ENCODE measurements at places on chromosomes 1 and 21.
A peak's percentile ranks its signal among the peaks of the same experiment; 100 is the strongest.

DNA sequence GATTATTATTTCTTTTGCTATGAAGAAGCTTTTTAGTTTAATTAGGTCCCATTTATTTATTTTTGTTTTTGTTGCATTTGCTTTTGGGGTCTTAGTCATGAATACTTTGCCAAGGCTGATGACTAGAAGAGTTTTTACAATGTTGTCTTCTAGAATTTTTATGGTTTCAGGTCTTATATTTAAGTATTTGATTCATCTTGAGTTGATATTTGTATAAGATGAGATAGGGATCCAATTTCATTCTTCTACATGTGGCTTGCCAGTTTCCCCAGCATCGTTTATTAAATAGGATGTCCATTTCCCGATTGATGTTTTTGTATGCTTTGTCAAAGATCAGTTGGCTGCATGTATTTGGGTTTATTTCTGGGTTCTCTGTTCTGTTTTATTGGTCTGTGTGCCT, 8.5 kb upstream of the ACBD6 start:
- no peak for DNase-seq

DNA sequence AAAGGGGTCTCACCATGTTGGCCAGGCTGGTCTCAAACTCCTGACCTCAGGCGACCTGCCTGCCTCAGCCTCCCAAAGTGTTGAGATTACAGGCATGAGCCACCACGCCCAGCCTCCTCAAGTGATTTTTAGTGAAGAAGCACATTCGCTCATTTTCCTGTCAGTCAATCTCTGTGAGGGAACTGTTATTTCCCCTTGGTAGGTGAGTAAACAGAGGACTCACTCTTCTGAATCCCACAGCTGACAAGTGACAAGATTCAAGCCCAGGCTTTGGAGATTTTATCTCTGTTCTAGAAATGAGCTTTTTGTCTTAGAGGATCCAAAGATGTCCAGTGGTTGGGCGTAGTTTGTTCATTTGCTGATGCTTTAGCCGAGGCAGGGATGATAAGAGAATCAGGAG, 43.9 kb upstream of the TACSTD2 start:
- DNase-seq, result no peak

DNA sequence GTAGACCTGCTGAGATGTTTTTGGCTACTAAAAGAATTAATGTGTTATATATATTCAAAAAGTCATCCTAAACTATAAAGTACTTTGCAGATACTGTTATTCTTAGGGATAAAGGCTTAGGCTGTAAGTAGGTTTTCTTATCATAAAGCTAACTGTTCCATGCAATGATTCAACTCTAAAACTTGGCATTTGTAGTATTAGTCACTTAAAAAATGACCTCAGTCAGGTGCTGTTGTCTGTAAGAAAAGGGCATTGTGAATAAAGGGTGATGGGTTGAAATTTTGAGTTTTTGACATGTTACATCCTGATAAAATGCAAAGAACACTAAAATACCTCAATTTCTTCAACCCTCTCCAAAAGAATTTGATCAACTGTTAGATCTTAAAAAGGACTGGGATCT, 32.9 kb downstream of the ADCY10 start:
- no peak for DNase-seq

DNA sequence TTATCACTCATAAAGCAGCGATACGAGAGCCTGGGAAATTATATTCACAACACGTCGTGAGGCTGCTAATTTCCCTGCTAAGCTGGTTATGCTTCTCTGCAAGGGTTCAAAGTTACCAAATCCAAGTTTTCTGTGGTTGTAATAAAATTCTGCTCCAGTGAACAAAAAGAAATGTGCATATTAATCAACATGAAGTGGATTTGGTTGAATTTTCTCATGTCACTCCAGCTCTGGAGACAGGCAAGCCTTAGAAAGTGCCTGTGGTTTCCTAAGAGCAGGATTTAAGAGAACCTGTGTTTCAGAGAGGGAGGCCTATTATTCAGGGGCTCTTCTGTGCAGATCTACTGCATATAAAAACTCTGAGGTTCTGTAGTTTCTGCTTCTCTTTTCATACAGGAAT, 87.5 kb downstream of the WLS start:
- no peak for DNase-seq

DNA sequence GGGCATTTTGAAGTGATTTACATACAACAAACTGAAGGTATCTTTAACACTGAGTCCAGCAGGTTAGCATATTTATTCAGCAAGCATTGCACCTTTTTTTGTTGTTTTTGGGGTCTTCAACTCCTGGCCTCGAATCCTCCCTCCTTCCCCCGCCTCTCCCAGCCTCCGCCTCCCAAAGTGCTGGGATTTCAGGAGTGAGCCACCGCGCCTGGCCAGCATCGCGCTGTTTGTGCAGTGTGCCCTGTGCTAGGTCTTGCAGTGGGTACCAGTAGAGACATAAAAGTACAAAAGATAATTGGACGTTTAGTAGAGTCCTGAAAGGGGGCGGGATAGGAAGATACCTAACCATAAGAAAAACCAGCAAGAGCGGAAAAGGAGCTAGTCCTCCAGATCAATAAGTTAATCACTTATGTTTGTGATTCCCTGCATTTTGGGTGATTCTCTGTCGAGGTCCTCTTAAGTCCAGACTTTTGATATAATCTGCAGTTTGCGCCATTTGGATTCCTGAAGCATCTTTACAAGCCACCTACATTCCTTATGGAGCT, 111.8 kb downstream of the OSBPL9 start:
- no peak for DNase-seq

DNA sequence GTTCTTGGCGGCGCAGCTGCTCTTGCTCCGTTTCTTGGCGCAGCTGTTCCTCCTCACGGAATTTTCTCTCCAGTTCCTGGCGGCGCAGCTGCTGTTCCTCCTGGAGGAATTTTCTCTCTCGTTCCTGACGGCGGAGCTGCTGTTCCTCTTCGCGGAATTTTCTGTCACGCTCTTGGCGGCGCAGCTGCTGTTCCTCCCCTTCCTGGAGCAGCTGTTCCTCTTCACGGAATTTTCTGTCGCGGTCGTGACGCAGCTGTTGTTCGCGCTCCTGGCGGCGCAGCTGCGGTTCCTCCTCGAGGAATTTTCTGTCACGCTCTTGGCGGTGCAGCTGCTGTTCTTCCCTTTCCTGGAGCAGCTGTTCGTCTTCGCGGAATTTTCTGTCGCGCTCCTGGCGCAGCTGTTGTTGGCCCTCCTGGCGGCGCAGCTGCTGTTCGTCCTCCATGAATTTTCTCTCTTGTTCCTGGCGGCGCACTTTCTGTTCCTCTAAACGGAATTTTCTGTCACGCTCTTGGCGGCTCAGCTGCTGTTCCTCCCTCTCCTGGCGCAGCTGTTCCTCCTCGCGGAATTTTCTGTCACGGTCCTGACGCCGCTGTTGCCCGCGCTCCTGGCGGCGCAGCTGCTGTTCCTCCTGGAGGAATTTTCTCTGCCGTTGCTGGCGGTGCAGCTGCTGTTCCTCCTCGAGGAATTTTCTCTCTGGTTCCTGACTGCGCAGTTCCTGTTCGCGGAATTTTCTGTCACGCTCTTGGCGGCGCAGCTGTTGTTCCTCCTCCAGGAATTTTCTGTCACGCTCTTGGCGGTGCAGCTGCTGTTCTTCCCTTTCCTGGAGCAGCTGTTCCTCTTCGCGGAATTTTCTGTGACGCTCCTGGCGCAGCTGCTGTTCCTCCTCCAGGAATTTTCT, 7.0 kb downstream of the TCHH start:
- DNase-seq, result peak; percentile 83

DNA sequence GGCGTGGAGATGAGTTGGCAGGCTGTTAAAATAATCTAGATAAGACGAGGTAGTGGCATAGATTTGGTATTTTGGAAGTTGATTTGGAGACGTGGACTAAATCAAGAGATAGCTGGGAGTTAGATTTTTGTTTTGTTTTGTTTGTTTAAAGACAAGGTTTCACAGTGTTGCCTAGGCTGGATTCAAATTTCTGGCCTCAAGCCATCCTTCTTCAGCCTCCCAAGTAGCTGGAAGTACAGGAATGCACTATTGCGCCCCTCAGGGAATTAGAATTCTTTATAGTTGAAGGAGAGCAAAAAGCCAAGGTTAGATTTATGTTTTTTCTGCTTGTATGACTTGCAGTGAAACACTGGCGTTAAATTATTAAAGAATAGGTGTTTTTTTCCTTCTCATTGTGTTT, 22.3 kb upstream of the SNRPE start:
- peak; percentile 22 for DNase-seq

GRCh38 chr1:55571767-55572166, 356.6 kb upstream of the USP24 start:
- no peak for DNase-seq

DNA sequence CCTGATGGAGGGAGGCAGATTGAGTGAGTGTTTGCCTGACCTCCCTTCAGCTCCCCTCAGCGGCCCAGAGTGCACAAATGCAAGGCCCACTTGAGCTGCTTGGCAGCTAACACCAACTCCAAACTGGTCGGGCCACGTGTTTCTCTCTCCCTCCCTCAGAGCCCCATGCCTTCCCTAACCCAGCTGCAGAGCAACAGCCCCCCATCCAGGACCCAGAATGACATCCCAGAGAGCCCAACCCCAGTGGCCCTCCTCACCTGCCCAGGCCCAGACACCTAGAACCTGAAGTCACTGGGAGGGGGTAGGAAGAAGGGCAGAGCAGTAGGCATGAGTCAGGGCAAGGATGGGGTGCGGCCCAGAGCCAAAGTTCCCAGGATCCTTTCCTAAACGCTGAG, 789 bp upstream of the S100A14 start:
- DNase-seq, result no peak

- DNase-seq, result no peak
These were observed 1107.5 kb upstream of the B3GALT2 start for GRCh38 chr1:194293851-194294405.

DNA sequence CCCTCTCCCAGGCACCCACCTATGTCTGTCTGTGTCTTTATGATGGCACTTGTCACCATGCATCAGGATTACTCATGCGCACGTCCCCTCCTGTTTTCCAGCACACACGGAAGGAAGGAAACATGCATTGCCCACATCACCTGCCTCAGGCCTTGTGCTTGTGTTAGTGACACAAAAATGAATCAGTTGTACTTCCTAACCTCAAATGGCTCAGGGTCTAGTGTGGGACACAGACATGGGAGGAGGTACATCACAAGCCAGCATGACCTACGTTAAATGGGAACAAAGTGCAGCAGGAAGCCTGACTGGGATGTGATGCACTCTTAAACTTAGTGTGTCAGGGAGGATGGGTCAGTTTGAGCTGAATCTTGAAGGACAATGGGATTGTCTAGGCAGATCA, 126.7 kb downstream of the TRABD2B start:
- DNase-seq, result no peak

DNA sequence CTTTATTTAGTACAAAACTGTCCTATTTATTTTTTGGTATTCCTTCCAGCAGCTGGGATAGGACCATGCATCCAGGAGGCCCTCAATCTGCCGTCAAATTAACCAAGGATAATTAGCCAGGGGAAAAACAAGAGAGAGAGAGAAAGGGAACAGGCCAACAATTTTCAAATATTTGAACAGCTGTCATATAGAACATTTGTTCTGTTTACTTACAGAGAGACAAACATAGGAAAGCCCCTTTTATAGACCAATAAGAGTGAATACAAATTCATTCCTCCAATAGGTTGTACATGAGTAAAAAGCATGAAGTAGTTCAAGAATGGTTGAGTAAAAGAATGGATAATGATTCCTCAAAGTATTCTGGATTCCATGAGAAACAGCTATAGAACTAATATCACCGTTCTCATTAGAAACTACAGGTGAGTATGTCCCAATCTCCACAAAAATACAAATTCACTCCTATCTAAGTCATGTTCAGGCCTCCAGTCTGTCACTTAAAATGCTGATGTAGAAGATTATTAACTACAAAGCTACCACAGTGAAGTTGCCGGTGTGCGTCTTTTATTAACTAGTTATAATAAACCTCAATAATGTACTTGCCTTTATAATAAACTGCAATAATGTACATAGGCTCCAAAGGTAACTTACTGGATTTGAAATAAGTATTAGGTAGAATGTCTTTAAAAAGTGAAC, 64.8 kb upstream of the GNG4 start:
- DNase-seq, result no peak

GRCh38 chr1:222224636-222225315, 323.1 kb downstream of the HHIPL2 start:
- no peak for DNase-seq

- DNase-seq, result peak; percentile 58
These were observed 25.4 kb downstream of the MAST2 start for GRCh38 chr1:45828841-45829240.

GRCh38 chr1:209517681-209518050, 65.8 kb upstream of the CAMK1G start:
- no peak for DNase-seq

DNA sequence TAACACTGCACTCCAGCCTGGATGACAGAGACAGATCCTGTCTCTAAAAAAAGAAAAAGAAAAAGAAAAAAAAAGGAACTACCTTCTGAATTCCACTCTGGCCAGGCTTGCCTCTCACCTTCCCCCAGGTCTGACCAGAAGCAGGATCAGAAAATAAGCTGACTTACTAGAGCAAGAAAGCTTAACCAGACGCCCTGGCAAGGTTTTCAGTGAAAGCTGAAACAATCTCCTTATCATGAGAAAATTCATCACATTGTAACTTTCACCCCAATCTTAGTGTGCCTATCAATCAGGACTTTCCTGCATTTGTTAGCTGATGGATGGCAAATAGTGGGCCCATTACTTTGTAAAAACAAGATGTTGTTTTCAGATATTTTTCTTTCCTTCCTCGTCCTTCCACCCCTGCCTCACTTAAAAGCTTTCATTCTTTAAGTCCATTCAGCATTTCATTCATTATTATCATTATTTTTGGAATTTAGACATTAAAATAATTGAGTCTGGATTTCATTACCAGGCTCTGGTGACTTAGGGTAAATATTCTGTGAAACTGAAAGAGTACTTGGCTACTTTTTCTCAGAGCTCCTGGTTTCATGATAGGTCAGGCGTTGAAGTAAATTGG, 96.5 kb upstream of the CD34 start:
- no peak for DNase-seq

DNA sequence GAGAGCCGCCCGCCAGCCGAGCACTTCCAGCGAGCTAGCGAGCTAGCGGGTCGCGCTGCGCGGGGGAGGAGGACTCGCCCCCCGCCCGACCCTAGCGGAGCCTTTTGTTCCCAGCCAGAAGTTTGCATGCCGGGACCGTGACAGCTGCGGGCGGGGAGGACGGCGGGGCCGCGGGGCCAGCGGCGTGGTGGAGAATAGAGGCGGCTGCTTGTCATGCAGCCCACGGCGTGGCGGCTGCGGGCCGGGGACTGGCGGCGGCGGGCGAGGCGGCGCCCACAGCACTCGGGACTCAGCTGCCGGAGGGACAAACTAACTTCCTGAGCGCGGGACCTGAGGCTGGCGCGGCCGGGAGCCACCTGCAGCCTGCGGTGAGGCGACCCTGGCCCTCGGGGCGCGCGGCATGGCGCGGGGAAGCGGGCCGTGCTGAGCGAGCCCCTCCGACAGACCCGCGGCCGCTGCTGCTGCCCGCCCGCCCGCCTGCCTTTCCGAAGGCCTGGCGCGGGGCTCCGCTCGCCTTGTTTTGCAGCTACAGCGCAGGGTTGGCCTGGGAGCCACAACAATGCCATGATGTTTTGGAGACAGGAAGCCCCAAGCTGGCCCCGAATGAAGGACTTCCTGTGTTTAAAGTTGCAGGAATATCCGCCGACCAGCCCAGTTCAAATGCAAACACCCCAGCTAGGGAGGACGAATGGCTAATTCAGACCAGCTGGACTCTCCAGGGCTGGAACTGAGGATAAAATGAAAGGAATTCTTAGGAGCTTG, 82.2 kb upstream of the BMP8A start:
- peak; percentile 41 for DNase-seq

Measured in SK-MEL-5 (cell line).